ENCODE measurements at places on chromosomes 5 and 9.

- no peak for DNase-seq
These were observed 128.1 kb downstream of the SEMA6A start for GRCh38 chr5:116446356-116447005.

- no peak for DNase-seq
These were observed 110.8 kb downstream of the HMHB1 start for GRCh38 chr5:143922718-143923117.

- DNase-seq = no peak
These were observed 577.4 kb downstream of the ACTL7B start for GRCh38 chr9:108278341-108278740.

DNA sequence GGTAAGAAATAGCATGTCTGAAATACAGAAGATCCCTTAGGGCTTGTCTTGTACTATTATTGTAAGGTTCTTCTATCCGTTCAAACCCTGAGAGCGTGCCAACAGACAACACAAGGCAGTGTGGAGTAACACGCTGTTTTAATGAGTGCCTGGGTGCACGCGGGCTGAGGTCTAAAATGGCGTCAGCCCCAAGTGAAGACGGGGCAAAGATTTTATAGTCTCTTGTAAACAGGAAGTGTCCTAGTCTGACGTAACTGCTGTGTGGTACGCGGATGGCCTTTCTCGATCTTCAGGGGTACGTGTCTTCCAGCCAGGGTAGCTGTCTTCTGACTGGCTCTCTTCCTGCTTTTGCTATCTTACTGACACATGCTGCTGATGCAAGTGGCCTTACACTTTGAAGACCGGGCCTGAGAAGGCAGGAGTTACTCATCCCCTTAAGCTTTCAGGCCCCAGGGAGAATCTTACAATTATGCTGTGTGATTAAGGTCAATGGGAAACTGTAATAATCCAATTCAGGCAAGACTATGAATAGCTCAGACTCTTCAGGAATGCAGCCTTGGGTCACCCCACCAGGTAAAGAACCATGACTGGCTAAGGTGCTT is 1812.0 kb upstream of the CDH9 start:
- DNase-seq = no peak

GRCh38 chr5:93346301-93346700 is 234.7 kb downstream of the NR2F1-AS1 start:
- DNase-seq = no peak

DNA sequence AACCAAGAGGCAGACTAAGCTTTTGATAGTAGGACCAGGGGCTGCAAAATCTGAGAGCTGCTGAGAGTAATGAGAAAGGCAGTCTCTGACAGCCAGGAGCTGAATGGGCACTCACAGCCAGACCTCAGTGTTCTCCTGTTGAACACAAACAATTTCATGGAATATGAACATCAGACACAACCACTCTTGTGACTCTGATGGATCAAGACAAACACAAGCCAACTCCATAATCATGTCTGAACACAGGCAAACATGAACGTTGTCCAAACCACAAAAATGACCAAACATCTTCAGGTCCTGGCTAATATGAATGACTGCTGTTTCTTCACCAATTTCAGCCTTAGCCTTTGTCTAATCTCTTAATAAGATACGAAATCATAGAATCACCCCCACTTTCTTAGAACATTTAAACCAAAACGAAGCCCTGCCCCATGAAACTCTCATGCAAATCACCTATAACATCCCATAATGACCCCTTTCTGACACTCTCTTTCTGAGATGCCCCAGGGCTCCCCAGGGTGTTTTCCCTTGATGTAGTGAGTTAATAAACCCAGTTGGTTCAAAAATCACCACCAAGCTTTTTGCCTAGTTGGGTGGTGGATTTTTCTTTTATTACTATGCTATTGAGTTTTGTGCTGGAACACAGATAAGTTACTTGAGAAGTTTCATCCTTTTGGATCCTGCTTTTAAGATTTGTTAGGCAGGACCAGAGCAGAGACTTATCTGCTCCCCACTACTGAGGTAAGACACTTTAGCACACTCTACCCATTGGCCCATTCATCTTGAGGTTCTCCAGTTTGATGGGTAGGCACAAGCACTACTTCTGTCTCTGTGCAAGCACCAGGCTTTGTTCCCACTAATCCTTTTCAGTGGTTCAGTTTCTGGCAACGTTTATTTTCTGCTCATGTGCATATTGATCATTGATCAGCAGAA is 5.9 kb upstream of the ERAP2 start:
- DNase-seq = no peak

DNA sequence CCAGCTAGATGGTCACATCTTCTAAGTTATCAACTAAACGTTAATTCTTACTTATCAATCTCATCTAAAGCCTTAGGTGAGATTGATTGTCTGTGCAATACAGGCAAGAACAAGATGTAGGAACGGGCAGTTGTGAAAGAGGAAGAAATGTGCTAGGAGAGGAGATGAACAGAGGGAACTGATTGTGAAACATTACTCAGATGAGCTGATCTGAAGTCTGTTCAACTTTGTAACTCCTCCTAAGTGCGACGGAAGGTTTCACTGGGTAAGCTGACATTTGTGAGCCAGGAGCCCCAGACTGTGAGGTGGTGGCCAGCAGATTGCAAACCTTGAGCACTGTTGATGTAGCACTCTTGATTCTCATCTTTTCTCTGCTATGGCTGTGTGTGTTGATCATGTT is 204.1 kb downstream of the CD180 start:
- no peak for DNase-seq

DNA sequence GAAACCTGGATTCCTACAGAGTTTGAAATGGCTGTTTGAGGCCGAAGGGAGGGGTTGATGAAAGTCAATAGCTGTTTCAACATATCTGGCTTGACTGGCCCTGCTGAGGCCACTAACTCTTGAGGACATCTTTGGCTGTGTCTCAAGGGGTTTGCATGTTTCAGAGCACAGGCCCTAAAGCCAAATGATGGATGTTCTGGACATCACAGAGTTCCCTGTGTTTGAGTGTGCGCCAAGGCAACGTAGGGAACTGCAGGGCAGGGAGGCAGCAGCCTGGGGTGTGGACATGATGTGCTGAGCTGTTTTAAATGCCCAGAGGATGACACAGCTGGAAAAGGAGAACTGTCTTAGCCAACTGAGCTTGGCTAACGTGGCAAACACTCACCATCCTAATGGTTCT is 89.6 kb downstream of the RAPGEF1 start:
- no peak for DNase-seq

DNA sequence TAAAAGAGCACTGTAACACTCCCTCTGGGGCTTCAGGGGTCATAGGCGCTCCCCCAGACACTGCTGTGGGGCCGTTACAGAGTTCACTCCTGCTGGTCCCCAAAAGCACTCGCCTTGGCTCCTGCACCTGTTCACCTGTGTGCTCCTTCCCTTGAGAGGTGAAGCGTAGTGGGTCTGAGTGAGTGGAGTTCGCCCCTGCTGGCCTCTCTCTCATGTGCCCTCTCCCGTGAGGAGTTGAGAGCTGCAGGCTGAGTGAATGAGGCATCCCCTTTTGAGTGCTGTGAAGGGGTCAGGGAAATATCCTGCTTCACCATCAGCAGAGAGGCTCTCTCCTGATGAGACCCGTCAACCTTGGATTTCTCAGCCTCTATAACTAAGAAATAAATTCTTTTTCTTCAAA is 134.6 kb upstream of the TUT7 start:
- DNase-seq = no peak

DNA sequence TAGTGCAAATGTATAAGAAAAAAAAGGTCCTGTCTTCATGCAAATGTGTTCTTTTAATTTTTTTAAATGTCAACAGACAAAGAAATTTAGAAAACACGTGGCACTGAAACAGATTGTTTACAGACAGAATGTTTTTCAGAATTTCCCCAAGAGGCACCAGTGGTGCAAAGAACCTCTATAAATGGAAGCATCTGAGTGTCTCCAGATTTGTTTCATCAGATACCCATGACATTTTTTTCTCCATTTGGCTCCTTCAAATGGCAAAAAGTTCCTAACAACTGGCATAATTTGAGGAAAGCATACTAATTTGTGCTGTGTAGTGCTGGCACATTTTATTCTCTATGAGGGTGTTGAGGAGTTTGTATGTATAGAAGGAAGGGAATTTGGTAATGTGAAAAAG is 15.0 kb downstream of the CCDC192 start:
- no peak for DNase-seq

DNA sequence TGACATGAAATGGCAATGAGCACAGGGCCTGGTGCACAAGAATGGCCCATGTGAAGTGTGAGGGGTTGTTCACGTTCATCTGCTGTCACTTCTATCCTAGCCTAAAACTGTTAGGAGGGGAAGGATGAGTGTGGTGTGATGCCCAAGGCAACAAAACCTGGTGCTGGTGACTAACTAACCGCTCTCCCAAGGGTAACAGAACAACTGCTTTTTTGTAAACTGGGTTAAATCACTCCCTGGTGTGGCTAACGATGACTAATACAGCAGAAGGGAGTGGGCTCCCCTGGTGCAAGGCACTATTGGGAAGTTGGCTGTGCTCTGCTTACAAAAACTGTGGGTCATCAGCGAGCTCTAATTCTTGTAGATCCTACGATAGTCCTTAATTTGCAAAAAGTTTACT is 103.2 kb upstream of the VCAN start:
- no peak for DNase-seq

GRCh38 chr5:52491071-52491787 is 296.5 kb upstream of the ITGA1 start:
- DNase-seq = no peak

- DNase-seq = no peak
These were observed 51.1 kb downstream of the C9orf152 start for GRCh38 chr9:110156902-110157301.

GRCh38 chr5:112684121-112684520 is 53.6 kb upstream of the APC start:
- no peak for DNase-seq

DNA sequence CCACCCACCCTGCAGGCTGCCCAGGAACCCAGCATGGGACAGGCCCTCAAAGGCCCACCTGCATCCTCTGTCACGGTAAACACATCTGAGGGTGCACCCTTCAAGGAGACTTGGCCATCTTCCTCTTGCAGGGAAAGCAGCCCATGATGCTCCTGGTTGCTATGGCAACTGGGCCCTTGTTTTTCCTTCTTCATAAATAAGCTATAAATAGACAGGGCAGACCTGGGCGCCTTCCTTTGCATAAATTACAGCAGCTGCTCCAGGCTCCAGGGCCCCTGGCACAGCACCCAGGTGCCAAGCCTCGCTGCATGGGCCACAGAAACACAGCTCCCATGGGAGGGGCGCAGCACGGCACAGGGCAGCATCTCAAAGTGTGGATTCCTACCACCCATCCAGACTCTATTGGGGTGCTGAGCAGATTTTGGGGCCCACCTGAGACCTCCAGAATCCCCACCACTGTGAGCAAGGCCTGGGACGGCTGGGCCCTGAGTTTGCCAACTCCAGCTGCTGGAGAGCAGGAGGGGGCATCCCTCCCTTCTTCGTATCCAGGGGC is 5.8 kb upstream of the PSMB7 start:
- no peak for DNase-seq

GRCh38 chr5:81755320-81755719 is 4.4 kb upstream of the SSBP2 start:
- DNase-seq = no peak

GRCh38 chr9:100277166-100277979 is 75.4 kb downstream of the TEX10 start:
- no peak for DNase-seq
